ENCODE measurements at places on chromosomes 2 and 18. TPM values are rescaled to one million over a fixed set of nuclear protein-coding genes. Genes with fewer than 3 reads are reported as not detected.

- no peak for DNase-seq
- no peak overlapping the region for H3K27ac ChIP-seq
- peaks cover 17% of the 10 kb centered on the region for H3K4me1 ChIP-seq
Observed at GRCh38 chr2:25372405-25373268, 30.9 kb upstream of the DNMT3A start.

DNA sequence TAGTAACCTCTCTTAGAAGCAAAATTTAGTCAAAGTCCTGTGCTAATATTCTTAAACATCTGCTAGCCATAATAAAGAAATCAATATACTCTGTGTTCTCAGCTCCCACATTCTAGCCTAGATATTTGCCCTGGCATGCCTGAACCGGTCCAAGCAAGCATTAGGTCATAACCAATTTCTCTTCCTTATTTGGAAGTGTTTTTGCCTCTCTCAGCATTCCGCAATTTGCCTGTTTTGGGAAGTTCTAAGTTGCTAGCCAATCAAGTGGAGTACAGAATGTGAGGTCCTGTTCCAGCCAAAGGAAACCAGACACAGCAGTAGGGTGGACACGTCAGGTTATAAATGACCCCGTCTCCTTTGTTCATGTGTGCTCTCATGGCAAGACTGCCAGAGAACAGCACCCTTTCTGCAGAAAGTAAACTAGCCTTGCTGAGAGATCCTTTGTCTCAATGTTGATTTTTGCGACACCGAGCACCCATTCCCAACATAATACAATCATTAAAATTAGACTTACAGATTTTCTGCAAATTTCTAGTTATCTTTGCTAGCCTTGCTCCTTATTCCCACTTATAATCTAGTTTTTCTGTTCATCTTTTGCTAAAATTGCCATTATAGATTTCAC lies 13.0 kb upstream of the SULT1C4 start:
- no peak overlapping the region for H3K4me3 ChIP-seq
- no peak for DNase-seq
- no peaks in the 10 kb centered on the region for H3K4me1 ChIP-seq
- H3K27me3 ChIP-seq = no peaks in the 10 kb centered on the region

DNA sequence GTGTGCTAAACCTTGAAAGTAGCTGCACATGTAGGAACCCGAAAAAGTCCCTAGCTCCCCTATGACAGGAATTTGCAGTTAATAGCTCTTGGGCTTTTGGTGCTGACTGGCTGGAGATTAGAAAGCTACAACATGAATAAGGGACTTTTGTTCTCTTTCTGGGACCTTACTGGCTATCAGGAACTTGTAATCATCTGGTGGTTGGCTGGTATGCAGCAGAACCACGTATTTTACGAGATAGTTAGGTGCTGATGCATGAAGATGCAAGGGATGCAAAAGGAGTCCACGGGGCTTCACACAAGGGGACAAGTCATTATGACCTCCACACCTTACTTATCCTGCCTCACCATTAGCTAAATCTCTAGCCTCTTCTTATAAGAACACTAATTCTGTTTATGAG lies 190.2 kb upstream of the NRXN1 start:
- DNase-seq = no peak
- H3K4me3 ChIP-seq = no peak overlapping the region
- H3K27me3 ChIP-seq = no peaks in the 10 kb centered on the region
- H3K4me1 ChIP-seq = no peaks in the 10 kb centered on the region

DNA sequence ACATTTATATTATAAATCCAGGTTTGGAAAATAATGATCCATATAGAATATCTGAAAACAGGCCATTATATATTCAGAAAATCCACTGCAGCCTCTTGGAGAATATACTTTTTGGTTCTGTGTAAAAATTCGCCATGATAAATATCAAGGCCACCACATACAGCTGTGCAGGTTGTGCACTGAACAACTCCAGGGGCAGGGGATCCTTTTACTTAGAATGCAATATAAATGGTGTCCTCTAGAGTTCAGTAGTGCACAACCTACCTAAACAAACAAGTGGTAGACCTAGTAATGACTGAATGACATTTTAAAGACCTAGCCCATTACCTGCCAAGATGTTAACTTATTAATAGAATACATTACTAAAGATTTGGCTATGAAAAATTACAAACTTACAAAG lies 22.4 kb downstream of the MOGAT1 start:
- DNase-seq = no peak
- H3K36me3 ChIP-seq = no peaks in the 10 kb centered on the region
- no peak overlapping the region for H3K27ac ChIP-seq
- H3K4me1 ChIP-seq = no peaks in the 10 kb centered on the region
- no peak overlapping the region for H3K4me3 ChIP-seq
- H3K27me3 ChIP-seq = no peaks in the 10 kb centered on the region

Gene DIPK1C
- 0.45 TPM for total RNA-seq

Gene TMEM169
- 0.50 TPM for total RNA-seq

Gene CD8B
- total RNA-seq = not detected

Gene FRZB
- total RNA-seq = 10.1 TPM

Gene ASXL2
- total RNA-seq = 23.5 TPM
